Kidney capillary endothelial cell (primary cell): ENCODE measurements at places on chromosomes 12 and 14.

DNA sequence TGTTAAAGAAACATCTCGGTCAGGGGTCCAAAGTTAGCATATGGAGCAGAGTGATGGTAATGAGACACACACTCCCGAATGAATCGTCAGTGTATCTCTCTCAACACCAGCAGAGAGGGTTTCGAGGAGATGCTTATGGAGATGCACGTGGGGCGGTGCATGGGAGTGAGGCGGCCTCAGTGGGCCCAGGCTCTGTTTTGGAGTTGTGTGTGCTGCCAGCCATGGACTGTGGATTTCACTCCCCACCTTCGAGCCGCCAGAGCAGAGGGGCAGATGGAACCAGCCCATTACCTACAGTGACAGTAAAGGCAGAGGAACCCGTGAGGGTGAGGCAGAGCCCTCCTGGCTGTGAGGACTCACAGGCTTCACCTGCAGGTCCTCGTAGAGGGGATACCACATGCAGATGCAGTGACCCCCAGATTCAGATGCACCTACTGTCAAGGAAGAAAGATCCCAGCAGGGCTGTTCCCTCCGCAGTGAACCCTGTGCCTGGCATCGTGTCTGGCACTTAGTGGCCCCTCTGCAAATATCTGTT lies 68.2 kb downstream of the WDR20 start:
- no peak for DNase-seq

- DNase-seq = no peak
These were observed 16.1 kb downstream of the RASSF9 start for GRCh38 chr12:85820101-85820500.

GRCh38 chr12:17992002-17992656 lies 97.9 kb downstream of the RERGL start:
- DNase-seq = peak; percentile 18

- no peak for DNase-seq
These were observed 35.9 kb downstream of the DAAM1 start for GRCh38 chr14:59224341-59224740.

GRCh38 chr14:68576031-68576430 lies 216.8 kb downstream of the ZFP36L1 start:
- no peak for DNase-seq

DNA sequence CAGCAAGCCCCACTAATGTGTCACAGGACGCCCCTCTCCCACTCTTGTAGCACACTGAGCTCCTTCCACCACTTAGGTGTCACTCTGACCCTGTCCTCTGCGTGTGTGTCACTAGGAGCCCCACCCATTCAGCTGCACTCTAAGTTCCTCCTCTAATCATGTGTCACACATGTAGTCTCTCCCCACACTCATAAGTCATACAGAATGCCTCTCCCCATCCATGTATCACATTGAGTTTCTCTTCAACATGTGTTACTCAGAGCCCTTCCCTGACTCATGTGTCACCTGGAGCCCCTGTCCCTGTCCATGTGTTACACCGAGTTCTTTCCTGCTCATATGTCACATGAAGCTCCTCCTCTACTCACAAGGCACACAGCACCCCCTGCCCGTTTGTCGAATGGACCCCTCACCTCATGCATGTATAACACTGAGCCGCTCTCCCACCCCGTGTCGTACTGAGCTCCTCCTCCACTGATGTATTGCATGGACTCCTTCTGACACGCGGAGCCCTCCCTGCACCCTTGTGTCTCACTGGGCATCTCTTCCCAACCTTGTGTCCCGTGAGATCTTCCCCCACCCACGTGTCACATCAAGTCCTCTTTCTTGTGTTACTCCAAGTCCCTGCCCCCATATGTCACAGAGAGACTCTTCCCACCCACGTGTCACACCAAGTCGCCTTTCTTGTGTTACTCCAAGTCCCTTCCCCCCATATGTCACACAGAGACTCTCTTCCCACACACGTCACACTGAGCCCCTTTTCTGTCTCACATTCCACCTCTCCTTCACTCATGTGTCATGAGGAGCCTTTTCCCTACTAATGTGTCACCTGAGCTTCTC lies 31.0 kb downstream of the RTL1 start:
- peak; percentile 16 for DNase-seq

DNA sequence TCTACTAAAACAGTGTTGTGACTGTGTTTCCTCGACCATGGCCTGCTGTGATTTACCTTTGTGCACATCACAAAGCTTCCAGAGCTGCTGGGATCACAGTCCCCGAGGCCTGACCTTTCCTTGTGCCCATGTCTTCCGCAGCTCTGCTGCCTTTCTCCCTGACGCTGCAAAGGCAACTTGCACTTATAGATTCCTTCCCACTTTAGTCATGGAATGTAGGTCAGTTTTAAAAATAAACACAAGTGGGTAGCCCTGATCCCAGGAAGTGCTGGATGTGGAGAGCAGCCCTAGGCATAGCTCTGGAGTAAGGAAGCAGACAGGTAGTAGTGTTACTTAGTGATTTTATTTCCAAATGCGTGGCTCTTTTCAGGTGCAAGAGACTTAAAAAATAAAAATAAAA lies 825.7 kb downstream of the AACS start:
- no peak for DNase-seq

GRCh38 chr12:33690562-33690961 lies 250.9 kb upstream of the SYT10 start:
- DNase-seq = no peak

DNA sequence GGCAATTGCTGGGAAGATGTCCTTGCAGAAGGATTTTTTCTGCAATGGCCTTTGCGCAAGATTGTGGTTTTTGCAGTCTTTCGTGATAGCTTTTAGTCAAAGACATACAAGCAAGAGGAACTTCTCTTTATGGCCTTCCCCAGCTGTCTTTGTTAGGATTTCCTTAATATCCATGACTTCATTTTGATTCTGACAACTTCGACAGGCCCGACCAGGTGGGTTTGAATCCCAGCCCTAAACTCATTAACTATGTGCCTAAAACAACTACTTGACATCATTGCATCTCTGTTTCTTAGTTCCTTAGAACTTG lies 13.3 kb upstream of the VRK1 start:
- DNase-seq = no peak

DNA sequence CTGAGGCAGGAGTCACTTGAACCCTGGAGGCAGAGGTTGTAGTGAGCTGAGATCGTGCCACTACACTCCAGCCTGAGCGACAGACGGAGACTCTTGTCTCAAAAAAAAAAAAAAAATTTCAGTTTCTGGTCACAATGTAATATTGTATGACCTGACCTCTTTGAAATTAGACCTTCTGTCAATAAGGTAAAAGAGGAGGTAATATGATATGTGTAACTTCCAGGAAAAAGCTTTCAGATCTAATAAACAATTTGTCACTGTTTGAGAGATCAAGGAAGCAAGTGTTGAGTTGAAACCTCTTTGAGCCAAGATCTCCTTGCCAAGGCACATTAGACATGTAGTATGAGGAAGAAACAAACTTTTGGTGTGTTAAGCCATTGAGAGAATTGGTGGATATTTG lies 101.7 kb upstream of the ATF7IP start:
- no peak for DNase-seq

GRCh38 chr12:130401703-130402102 lies 64.0 kb downstream of the PIWIL1 start:
- DNase-seq = no peak

DNA sequence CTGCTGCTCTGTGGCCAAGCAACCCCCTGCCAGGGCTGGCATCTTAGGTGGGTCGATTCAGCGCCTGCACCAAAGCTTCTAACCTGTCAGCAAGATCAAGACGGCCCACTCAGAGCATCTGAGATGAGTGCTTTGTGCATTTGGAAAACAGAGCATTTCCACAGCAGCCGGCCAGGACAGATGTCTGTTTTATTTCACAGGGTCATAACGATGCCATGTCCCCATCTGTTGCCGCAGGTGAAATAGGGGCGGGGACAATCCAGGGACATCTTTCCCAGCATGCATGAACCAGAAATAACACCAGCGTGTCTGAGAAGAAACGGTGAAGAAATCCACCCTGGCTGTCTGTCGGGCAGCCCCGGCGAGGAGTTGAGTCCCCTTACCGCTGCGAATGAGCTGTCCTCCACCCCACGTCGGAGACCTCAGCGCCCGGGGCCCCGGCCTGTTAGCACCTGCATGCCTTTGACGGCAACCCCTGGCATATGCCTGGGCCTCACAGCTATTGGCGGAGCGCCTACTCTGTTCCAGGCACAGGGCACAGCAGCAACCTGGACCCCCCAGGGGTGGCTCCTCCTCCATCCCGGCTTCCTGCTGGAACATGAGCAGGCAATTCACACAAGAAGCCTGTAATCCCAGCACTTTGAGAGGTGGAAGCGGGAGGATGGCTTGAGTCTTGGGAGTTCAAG lies 30.6 kb upstream of the ULK1 start:
- no peak for DNase-seq

DNA sequence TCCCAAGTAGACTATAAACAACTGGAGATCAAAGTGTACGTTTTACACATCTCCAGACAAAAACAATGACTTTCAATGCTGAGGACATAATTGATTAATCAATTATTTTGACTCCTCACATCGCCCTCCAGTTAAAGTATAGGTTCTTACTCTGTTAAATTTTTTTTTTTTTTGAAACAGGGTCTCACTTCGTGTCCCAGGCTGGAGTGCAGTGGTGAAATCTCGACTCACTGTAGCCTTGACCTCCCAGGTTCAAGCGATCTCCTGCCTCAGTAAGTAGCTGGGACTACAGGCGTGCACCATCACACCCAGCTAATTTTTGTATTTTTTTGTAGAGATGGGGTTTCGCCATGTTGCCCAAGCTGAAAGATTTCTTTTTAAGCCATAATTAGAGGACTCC lies 938 bp upstream of the CCNB1IP1 start:
- DNase-seq = no peak

GRCh38 chr14:93330609-93331000 lies 2.2 kb downstream of the BTBD7 start:
- DNase-seq = no peak

GRCh38 chr12:122986258-122986871 lies 5.9 kb downstream of the ARL6IP4 start:
- DNase-seq = no peak

DNA sequence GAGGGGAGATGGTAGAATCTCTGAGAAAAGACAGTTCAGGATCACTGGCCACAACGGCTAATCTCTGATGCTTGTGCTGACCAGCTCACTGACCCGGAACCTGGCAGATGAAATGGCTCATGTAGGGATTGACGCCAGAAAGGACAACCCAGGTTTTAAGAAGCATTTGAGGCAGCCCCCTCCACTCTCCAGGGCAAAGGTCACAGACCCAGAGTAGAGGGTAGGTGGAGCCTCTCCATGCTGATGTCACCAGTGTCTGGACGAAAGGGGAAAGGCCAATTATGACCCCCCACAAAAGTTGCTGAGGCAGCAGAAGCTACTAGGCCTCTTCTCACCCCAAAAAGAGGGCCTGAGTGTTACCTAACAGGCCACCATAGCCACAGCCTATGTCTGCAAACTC lies 1.2 kb downstream of the METTL1 start:
- no peak for DNase-seq
